ENCODE measurements at places on chromosomes 6 and 20.

DNA sequence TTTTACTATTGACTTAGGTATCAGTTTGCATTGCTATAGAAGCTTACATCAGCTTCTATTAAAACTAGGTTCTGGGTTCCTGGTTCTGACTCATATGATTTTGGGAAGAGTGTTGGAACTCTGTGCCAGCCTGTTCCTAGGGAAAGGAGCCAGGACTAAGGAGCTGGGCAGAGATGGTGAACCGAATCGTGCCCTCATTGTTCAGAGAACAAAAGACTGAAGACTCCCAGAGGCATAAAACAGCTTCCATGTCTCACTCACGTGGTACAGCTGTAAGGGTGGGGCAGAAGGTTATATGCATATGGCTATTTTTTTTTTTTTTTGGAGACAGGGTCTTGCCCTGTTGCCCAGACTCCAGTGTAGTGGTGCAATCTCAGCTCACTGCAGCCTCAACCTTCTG is 89.1 kb upstream of the THBS2 start:
- DNase-seq = no peak

- peak; percentile 24 for DNase-seq
Observed at GRCh38 chr6:123420512-123420911, 216.2 kb downstream of the TRDN start.

DNA sequence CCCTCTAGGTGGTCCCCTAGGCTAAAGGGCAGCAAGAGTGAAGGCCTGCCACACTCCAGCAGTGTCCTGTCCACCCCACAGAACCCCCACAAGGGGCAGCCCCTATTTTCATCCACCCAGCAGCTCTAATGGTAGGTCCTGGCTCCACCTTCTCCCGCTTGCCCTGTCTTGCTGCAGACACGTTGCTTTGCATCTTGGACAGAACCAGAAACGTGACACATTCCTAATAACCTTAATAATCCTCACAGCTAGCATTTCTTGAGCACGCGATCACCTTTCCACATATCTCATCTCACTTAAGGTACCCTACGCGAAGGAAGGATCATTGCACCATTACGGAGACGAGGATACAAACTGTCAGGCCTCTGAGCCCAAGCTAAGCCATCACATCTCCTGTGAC is 11.7 kb upstream of the SLC22A23 start:
- DNase-seq = no peak

GRCh38 chr20:54589402-54590030 is 114.1 kb downstream of the DOK5 start:
- DNase-seq = no peak

DNA sequence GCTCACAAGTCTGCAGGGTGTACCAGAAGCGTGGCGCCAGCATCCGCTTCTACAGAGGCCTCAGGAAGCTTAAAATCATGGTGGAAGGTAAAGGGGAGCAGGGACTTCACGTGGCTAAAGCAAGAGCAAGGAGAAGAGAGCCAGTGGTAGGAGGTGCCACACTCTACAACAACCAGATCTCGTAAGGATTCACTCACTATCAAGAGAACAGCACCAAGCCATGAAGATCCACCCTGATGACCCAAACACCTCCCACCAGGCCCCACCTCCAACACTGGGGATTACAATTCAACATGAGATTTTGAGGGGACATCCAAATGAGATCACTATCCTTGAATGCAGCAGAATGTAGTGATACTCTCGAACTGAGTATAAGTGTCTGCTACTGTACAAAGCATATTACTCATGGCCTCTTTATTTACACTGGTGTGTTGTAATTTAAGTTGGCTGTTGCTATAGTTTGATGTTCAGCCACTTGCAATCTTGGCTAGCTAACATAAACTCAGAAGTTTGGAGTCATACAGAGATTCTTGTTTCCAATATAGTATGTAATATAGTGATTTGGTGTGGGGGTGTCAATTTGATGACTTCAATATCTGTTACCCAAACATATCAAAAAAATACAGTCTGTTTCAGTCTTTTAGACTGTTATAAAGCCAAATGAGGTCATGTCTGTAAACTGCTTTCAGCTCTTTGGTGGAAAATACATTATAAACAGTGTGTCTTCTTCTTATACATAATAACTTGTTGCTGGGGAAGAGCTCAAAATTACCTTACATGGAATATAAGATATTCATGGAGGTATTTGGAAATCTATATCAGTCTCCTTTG is 39.4 kb upstream of the MYLIP start:
- DNase-seq = no peak

GRCh38 chr20:2799688-2800520 is 523 bp downstream of the CPXM1 start:
- DNase-seq = no peak

GRCh38 chr6:42782689-42783176 is 881 bp downstream of the BICRAL start:
- DNase-seq = peak; percentile 70

DNA sequence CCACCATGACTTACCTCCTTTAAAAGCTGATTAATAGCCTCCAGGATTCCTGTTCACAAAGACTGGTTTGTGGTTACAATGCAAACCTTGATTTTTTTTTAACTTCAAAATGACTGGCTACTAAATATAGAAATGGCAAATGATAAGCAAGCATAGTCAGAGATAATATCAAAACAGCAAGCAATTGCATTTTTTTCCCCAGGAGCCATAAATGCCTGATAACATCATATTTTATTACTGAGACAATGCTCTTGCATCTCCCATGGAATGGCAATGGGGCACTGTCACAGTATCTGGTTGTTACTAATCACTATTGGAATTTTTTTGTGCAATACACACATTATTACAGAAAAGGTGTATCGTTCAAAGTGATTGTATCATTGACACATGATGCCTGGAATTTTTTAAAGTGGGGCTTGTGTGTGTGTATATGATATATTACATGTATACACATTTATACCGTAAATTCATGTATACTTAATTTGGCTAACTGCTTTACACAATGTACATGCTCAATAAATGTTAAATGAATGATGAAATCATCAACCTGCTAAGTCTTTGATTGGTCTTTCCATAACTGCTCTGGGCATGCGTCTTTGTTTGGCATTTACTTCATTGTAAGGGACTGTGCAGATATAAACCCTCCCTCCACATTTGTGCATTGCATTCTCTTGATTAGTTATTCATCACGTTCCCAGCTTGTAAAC is 980 bp upstream of the SALL4 start:
- no peak for DNase-seq

DNA sequence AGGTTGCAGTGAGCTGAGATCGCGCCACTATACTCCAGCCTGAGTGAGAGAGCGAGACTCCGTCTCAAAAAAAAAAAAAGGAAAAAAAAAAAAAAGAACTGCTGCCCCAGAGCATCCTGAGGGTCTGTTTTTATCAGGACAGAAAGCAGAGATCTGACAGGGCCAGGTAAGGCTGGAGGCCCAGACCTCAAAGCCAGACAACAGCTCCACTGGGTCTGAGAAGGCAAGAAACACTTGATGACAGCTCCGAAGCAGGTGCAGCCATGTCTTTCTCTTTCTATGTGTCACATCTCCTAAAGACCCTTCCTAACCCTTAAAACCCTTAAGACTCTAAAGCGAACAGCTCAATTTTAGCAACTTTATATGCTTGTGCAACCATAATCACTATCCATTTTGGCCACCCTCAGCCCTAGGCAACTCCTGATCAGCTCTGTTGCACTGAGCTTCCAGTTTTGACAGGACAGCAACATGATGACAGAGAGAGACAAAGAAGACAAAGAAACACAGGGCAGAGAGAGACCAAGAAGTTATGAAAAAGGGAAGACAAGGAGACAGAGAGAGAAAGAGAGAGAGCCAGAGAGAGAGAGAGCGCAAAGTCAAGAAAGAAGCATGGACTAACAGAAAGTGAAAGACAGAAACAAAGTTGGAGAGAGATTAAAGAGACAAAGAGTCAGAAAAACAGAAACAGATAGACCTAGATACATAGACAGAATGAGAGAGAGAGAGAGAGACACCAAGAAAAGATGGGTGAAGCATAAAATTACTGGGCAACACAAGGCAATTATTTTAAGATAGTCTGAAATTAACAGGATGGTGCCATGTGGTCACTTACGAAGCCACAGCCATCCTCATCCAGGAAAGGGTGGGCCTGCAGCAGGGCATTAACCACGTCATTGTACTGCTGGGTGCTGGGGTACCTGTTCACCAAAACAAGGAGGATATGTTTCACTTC is 39.2 kb downstream of the SAMD3 start:
- DNase-seq = no peak

GRCh38 chr6:104428184-104428583 is 431.5 kb downstream of the HACE1 start:
- DNase-seq = no peak

- no peak for DNase-seq
Observed at GRCh38 chr6:129130959-129131681, 248.2 kb downstream of the LAMA2 start.

- peak; percentile 39 for DNase-seq
Observed at GRCh38 chr6:140052736-140053729, 678.6 kb upstream of the CITED2 start.

- DNase-seq = no peak
Observed at GRCh38 chr6:135097172-135097571, 42.5 kb upstream of the HBS1L start.

GRCh38 chr6:78995346-78995745 is 82.7 kb downstream of the PHIP start:
- no peak for DNase-seq

GRCh38 chr6:82968708-82969107 is 96.9 kb downstream of the UBE3D start:
- DNase-seq = no peak

GRCh38 chr6:12119085-12119588 is 107.0 kb downstream of the HIVEP1 start:
- DNase-seq = no peak

- DNase-seq = no peak
Observed at GRCh38 chr20:45462711-45463509, 6.6 kb upstream of the WFDC2 start.

Data from foreskin melanocyte (primary cell).